ENCODE measurements at places on chromosomes 5 and 9.

DNA sequence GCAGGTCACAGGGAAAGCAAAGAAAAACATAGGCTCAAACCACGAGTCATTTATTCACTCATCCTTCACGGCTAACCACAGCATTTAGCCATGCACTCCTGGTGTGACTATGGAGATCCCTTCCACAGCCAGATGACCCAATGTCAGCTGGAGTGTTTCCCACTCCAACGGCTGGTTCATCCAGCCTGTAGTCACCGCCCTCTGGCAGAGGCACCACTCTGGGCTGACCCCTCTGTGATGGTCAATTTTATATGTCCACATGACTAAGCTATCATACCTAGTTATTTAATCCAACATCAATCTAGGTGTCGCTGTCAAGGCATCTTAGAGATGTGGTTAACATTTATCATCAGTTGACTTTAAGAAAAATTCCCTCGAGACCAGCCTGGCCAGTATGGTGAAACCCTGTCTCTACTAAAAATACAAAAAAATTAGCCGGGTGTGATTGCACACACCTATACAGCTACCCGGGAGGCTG lies 9.5 kb upstream of the PHF19 start:
- peaks cover 71% of the 10 kb centered on the region for H3K4me1 ChIP-seq
- peaks cover 7% of the 10 kb centered on the region for H3K36me3 ChIP-seq
- H3K27ac ChIP-seq = peak overlapping the region; percentile 6

- peaks cover 43% of the 10 kb centered on the region for H3K27me3 ChIP-seq
- peak overlapping the region; percentile 78 for H3K4me3 ChIP-seq
- DNase-seq = no peak
- H3K36me3 ChIP-seq = no peaks in the 10 kb centered on the region
- H3K4me1 ChIP-seq = peaks cover 8% of the 10 kb centered on the region
Observed at GRCh38 chr5:36743891-36744772, 132.4 kb upstream of the NIPBL start.

GRCh38 chr9:34493972-34494535 lies 28.7 kb downstream of the ENHO start:
- DNase-seq = peak; percentile 49
- H3K27me3 ChIP-seq = peaks cover 8% of the 10 kb centered on the region
- no peak overlapping the region for H3K27ac ChIP-seq
- H3K36me3 ChIP-seq = no peaks in the 10 kb centered on the region
- H3K4me3 ChIP-seq = no peak overlapping the region

GRCh38 chr5:137265457-137265856 lies 233.7 kb downstream of the SPOCK1 start:
- no peak overlapping the region for H3K4me3 ChIP-seq
- H3K27me3 ChIP-seq = no peaks in the 10 kb centered on the region
- no peaks in the 10 kb centered on the region for H3K36me3 ChIP-seq

Measured in activated CD4-positive, alpha-beta memory T cell treated with anti-CD3 and anti-CD28 coated beads for 36 hours (primary cell).